ENCODE measurements at places on chromosomes 12 and 14.

DNA sequence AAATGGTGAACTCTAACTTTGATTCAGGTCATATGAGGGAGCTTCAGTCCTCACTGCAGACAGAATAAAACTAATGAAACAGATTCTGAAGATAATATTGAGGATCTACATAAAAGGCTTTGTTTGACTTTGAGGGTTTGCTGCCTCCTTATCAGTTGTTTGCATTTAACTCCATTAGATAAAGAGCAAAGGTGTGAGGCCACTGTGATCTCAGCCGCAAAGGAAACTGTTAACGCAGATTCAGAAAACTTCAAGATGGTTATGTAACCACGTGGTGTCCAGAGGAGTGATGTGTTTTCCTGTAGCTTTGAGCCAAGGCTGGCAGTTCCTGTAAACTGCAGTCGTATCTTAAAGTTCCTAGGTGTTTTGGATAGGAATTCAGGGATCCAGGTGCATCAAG lies 67.8 kb downstream of the METTL25 start:
- no peak for DNase-seq

GRCh38 chr14:68384335-68384734 lies 408.5 kb downstream of the ZFP36L1 start:
- no peak for DNase-seq

DNA sequence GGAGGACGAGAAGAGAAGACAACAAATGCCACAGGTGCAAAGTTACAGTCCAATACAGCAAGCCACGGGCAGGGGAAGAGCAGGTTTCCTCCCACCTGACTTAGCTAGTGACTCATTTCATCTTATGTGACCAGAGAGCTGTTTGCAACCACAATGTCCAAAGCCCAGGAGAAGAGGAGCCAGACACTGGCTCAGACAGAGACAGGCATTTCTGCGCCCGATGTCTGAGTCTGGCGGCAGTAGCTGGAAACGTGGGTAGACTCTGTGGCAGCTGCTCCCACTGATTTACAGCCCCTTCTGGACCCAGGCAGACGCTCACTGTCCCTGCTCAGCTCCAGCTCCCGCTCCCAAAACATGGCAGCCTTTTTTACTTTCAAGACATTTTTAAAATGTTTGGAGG lies 60.0 kb downstream of the CHGA start:
- DNase-seq = no peak

DNA sequence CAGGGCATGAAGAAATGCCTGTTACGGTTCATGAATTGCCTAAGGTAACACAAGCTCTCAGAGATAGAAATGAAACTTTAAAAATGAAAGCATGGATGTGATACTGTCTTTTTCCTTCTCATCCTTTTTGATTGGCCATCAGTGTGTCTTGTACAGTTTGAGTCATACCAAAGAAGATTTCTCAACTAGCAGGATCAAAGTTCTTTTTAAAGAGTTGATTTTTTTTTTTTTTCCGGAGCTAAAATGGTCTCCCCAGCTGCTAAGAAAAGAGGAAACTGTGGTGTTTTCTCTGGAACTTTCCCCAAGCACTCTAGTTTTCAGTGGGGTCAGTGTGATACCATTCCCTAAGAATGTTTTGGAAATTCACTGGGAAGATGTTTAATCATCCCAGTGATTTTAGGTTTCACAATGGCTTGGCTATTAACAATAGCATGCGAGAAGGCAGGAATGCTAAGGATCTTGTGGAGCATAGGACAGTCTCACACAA lies 105.0 kb downstream of the ETNK1 start:
- DNase-seq = no peak

All from activated CD4-positive, alpha-beta T cell treated with anti-CD3 and anti-CD28 coated beads, Interleukin-10, Interleukin-2, amounts not matched to agents 100 ng/mL and 50 ng/mL, durations not matched to agents 16 hours and 8 hours (primary cell).